ENCODE measurements at places on chromosomes 4 and X. TPM values are rescaled to one million over a fixed set of nuclear protein-coding genes. Genes with fewer than 3 reads are reported as not detected.

DNA sequence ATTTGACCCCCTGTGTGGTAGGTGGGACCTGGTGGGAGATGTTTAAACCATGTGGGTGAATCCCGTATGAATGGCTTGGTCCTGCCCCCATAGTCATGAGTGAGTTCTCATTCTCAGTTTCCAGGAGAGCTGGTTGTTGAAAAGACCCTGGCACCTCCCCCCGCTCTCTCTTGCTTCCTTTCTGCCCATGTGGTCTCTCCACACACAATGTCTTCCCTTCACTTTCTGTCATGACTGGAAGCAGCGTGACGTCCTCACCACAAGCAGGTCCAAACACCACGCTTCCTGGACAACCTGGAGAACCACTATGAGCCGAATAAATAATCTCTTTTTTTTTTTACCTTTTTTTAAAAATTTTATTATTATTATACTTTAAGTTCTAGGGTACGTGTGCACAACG, 3.5 kb upstream of the CSF2RA start:
- H3K27ac ChIP-seq, result no peak overlapping the region
- DNase-seq, result no peak
- peaks cover 12% of the 10 kb centered on the region for H3K4me1 ChIP-seq
- H3K4me3 ChIP-seq, result no peak overlapping the region
- H3K36me3 ChIP-seq, result peaks cover 4% of the 10 kb centered on the region
- no peaks in the 10 kb centered on the region for H3K27me3 ChIP-seq

- DNase-seq, result no peak
- no peaks in the 10 kb centered on the region for H3K27me3 ChIP-seq
- H3K27ac ChIP-seq, result no peak overlapping the region
- no peaks in the 10 kb centered on the region for H3K36me3 ChIP-seq
- no peaks in the 10 kb centered on the region for H3K4me1 ChIP-seq
Observed at GRCh38 chr4:189828081-189828697, 112.5 kb upstream of the FRG1 start.

DNA sequence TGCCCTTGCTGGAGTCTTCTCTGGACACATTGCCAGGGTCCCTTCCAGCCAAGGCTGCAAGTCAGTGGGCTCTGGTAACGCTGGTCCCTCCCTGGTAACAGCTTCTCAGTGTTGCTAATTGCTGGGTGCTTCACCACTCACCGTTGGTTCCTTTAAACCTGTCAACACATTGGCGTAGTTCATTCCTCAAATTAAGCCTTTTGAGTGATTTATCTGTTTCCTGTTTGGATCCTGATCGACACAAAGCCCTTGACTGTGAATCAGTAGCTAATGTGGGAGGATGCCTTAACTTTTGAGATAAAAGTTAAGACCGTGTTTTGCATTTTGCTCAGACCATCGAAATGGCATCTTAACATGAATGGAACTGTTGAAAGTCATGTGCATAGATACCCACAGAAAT, 125.9 kb downstream of the AMELX start:
- H3K36me3 ChIP-seq, result no peaks in the 10 kb centered on the region
- no peak overlapping the region for H3K27ac ChIP-seq
- no peak for DNase-seq
- peaks cover 3% of the 10 kb centered on the region for H3K4me1 ChIP-seq
- no peak overlapping the region for H3K4me3 ChIP-seq

DNA sequence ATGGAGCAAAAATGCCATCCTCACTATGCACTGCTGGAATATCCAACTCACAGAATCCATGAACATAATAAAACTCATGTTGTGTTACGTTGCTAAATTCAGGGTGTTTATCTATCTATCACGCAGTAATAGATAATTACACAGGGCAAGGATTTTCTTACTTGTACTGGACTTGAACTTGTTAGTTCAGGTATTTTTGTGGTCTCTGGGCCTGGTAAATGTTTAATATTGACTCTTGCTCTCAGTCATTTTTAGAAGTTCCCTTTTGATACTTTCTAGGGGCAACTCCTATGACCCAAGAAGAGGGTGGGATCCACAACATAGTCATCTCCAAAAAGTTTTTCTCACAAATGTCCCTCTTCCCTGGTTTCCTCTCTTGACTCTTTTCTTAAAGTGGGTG, 522.4 kb upstream of the IGFBP7 start:
- no peak overlapping the region for H3K27ac ChIP-seq
- no peaks in the 10 kb centered on the region for H3K36me3 ChIP-seq
- H3K27me3 ChIP-seq, result no peaks in the 10 kb centered on the region
- no peaks in the 10 kb centered on the region for H3K4me1 ChIP-seq
- H3K4me3 ChIP-seq, result no peak overlapping the region
- no peak for DNase-seq

- H3K27me3 ChIP-seq, result no peaks in the 10 kb centered on the region
- H3K4me3 ChIP-seq, result no peak overlapping the region
- H3K36me3 ChIP-seq, result no peaks in the 10 kb centered on the region
- no peaks in the 10 kb centered on the region for H3K4me1 ChIP-seq
- H3K27ac ChIP-seq, result no peak overlapping the region
Observed at GRCh38 chrX:151870602-151871001, 42.1 kb upstream of the MAGEA4 start.

DNA sequence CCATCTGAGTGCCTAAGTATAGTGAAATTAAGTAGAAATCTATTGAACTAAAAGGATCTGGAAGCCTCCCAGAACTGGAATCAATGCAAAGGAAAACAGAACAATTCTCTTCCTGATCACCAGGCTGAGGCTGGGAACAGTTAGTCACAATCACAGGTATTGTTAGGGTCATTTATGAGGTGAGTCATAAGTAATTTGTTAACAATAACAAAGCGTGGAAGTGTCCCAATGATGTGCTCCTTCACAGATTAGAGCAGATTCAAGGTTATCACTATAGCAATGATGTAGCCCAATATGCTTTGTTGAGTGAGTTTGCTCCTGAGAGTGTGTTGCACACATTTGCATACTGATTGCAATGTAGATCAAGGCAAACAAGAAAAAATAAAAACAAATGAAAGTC, 228.1 kb downstream of the ZNF674 start:
- H3K36me3 ChIP-seq, result no peaks in the 10 kb centered on the region
- H3K27me3 ChIP-seq, result no peaks in the 10 kb centered on the region
- no peak for DNase-seq
- no peak overlapping the region for H3K27ac ChIP-seq

- no peak overlapping the region for H3K27ac ChIP-seq
- no peaks in the 10 kb centered on the region for H3K27me3 ChIP-seq
- no peaks in the 10 kb centered on the region for H3K36me3 ChIP-seq
- DNase-seq, result peak; percentile 17
- no peak overlapping the region for H3K4me3 ChIP-seq
Observed at GRCh38 chrX:129360175-129360574, 163.1 kb downstream of the SMARCA1 start.

- H3K4me3 ChIP-seq, result no peak overlapping the region
- no peaks in the 10 kb centered on the region for H3K36me3 ChIP-seq
- H3K4me1 ChIP-seq, result no peaks in the 10 kb centered on the region
- DNase-seq, result no peak
Observed at GRCh38 chr4:57131849-57132742, 21.9 kb upstream of the IGFBP7 start.

GRCh38 chr4:2289311-2289954, 27.5 kb upstream of the MXD4 start:
- H3K27me3 ChIP-seq, result no peaks in the 10 kb centered on the region
- no peak overlapping the region for H3K27ac ChIP-seq
- no peak overlapping the region for H3K4me3 ChIP-seq

Gene GAGE1
- not detected for total RNA-seq

DNA sequence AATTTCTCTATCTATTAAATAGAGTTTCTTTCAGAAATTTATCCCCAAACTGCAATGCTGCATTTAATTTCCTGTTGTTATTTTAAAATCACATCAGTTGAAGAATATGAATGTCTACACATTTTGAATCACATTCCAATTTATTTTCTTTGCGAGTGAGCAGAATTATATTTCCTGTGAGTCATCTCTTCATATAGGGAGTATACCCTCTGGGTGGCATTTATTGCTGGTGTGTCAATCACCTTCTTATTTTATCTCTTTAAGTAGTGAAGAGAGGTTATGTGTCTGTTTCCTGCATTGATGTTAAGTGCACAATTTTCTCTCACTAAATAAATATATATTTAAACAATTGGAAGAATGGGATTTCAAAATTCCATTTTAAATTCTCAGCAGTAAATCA, 511.0 kb upstream of the ATOH1 start:
- no peak overlapping the region for H3K27ac ChIP-seq
- no peak overlapping the region for H3K4me3 ChIP-seq
- no peaks in the 10 kb centered on the region for H3K4me1 ChIP-seq
- H3K36me3 ChIP-seq, result no peaks in the 10 kb centered on the region
- DNase-seq, result no peak

GRCh38 chr4:20995610-20996009, 295.4 kb downstream of the PACRGL start:
- DNase-seq, result no peak
- no peak overlapping the region for H3K27ac ChIP-seq
- no peaks in the 10 kb centered on the region for H3K27me3 ChIP-seq
- no peaks in the 10 kb centered on the region for H3K36me3 ChIP-seq
- H3K4me3 ChIP-seq, result no peak overlapping the region

GRCh38 chr4:52421811-52422213, 237.3 kb downstream of the USP46 start:
- H3K27me3 ChIP-seq, result peaks cover 5% of the 10 kb centered on the region
- no peak overlapping the region for H3K4me3 ChIP-seq
- no peak for DNase-seq
- no peaks in the 10 kb centered on the region for H3K4me1 ChIP-seq
- no peak overlapping the region for H3K27ac ChIP-seq

GRCh38 chr4:3666263-3666662, 99.9 kb upstream of the ADRA2C start:
- H3K36me3 ChIP-seq, result no peaks in the 10 kb centered on the region
- H3K27ac ChIP-seq, result no peak overlapping the region
- DNase-seq, result no peak

- H3K27ac ChIP-seq, result no peak overlapping the region
- no peaks in the 10 kb centered on the region for H3K4me1 ChIP-seq
- H3K4me3 ChIP-seq, result no peak overlapping the region
- DNase-seq, result no peak
- no peaks in the 10 kb centered on the region for H3K27me3 ChIP-seq
Observed at GRCh38 chrX:133490955-133491354, 75.7 kb upstream of the GPC4 start.

DNA sequence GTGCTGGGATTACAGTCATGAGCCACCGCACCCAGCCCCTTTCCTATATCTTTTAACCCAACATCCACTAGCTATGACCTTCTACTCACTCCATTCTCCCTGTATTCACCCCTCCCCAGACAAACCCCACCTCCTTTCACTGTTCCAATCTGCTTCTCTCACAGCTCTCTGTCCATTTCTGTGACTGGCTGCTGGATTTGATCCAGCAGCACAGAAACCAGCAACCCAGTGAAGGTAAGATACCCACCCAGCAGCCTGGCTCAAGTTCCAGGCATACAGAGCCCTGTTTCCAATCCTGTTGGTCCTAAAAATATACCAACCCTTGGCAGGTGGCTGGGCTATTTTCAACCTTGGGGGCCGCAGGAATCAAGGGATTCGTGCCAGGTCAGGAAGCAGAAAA, 56.9 kb upstream of the SMIM10 start:
- no peak overlapping the region for H3K27ac ChIP-seq
- no peak for DNase-seq
- H3K4me1 ChIP-seq, result peaks cover 6% of the 10 kb centered on the region
- no peak overlapping the region for H3K4me3 ChIP-seq
- no peaks in the 10 kb centered on the region for H3K36me3 ChIP-seq

Gene KDR
- total RNA-seq, result not detected

DNA sequence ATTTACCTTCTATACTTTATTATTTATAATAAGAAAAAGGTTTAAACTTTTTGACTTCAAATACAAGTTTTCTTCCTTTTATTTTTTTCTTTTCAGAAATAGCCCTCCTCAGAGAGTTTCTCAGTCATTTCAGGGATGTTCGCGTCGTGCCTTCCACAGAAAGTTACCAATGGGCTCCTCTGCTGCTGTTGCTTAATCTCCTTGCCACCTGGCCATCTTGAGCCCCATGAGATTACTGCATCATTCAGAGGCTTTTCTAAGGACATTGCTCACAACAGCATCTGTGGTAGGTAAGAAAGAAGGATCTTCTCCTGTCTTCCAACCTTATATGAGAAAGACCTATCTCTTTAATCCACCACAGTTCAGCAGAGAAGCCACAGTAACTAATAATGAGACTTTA, 1361.9 kb upstream of the ADGRL3 start:
- DNase-seq, result no peak
- H3K27me3 ChIP-seq, result no peaks in the 10 kb centered on the region
- H3K4me1 ChIP-seq, result no peaks in the 10 kb centered on the region
- H3K4me3 ChIP-seq, result no peak overlapping the region

DNA sequence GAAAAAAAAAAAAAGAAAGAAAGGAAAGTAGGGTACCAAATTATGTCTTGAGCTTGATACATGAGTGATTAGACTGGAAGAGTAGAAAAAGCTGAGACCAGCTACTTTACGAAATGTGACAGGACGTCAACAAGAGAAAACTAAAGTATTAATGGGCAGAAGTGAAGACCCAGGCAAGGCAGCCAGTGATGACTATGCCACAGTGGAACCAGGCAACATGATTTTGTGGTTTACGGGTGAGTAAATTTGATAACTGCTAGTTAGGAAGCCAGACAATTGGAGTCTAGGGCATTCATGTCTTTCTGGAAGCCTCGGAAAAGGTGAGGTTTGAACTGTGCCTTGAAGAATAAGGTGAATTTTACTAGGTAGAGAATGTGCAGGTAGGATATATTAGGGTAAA, 326.4 kb downstream of the TENM3 start:
- no peak for DNase-seq
- no peaks in the 10 kb centered on the region for H3K4me1 ChIP-seq
- peaks cover 3% of the 10 kb centered on the region for H3K27me3 ChIP-seq
- no peak overlapping the region for H3K27ac ChIP-seq
- no peaks in the 10 kb centered on the region for H3K36me3 ChIP-seq
- H3K4me3 ChIP-seq, result no peak overlapping the region

GRCh38 chrX:40543661-40544328, 37.0 kb upstream of the ATP6AP2 start:
- peaks cover 14% of the 10 kb centered on the region for H3K4me1 ChIP-seq
- H3K27ac ChIP-seq, result no peak overlapping the region
- H3K27me3 ChIP-seq, result no peaks in the 10 kb centered on the region
- DNase-seq, result no peak
- peak overlapping the region; percentile 44 for H3K4me3 ChIP-seq

DNA sequence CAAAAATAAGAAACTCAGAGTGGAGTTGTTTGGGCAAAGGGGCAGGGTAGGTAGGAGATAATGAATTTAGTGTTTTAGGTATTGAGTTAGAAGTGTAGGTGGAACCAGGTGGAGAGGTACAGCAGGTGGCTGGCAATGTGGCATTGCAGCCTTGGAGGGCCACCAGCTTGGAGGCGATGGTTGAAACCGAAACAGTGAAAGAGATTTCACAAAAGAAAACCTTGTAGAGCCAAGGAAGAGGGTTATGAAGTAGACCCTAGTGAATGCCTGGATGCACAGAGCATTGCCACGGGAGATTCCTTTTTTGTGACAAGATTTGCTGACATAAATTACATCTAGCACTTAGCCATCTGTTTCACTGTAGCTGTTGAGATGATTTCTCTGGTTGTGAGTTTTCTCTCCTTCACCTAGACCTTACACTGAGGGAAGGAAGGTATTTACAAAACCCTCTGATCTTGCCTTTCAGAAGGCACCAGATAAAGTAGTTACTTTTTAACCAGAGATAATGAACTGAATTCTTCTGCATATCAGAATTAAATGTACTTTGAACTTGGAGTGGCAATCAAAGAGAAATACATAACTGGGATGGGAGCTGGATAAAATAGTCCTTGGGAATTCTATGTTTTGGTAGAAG, 104.1 kb upstream of the CASK start:
- no peak for DNase-seq
- peaks cover 3% of the 10 kb centered on the region for H3K36me3 ChIP-seq
- H3K27ac ChIP-seq, result no peak overlapping the region
- no peak overlapping the region for H3K4me3 ChIP-seq
- no peaks in the 10 kb centered on the region for H3K27me3 ChIP-seq

Gene MAGEC2
- total RNA-seq, result not detected

All from activated naive CD8-positive, alpha-beta T cell treated with anti-CD3 and anti-CD28 coated beads, Interleukin-2, amount 10 ng/mL, durations not matched to agents 7 days and 5 days (primary cell).